ENCODE measurements at places on chromosomes 1 and 21.

DNA sequence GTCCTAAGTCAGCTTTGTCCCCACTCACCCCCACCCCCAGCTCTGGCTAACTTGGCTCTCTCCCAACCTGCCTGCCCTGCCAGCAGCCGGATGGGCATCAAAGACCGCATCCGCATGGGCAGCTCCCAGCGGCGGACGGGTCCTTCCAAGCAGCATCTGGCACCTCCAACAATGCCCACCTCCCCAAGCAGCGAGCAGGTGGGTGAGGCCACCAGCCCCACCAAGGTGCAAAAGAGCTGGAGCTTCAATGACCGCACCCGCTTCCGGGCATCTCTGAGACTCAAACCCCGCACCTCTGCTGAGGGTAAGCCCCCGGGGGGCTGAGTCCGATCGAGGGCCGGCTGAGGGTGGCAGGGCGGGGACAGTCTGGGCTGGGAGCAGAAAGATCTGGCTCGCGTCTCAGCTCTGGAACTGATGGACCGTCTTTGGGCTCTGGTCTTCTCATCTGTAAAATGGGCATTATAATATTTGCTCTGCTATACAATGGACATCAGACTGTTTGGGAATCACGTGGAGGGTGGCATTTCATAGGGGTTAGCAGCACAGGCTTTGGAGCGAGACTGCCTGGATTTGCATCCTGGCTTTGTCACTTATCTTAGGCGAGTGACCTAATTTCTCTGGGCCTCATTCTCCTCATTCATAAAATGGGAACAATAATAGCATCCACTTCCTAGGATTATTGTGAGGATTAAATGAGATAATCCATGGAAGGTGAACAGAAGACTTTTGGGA is 31.0 kb downstream of the CITED4 start:
- no peak for DNase-seq

DNA sequence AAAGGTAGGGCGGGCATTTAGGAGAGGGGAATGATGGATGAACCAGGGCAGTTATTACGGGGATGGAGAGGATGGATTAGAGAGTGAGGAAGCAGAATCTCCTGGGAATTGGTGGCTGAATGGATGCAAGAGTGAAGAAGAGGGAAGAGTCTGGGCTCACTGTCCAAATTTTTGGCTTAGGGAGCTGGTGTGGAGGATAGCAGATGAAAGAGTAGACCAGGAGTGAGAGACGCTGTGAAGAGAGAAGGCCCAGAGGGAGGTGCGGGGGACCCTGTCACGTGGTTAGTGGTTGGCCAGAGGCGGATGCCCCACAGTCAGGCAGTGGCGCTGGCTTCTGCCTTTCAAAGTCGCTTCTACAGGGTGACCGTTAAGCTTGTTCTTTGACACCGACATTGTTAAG is 78.4 kb downstream of the PEX14 start:
- no peak for DNase-seq

- peak; percentile 75 for DNase-seq
Observed at GRCh38 chr1:61043010-61043820, 39.1 kb upstream of the NFIA start.

DNA sequence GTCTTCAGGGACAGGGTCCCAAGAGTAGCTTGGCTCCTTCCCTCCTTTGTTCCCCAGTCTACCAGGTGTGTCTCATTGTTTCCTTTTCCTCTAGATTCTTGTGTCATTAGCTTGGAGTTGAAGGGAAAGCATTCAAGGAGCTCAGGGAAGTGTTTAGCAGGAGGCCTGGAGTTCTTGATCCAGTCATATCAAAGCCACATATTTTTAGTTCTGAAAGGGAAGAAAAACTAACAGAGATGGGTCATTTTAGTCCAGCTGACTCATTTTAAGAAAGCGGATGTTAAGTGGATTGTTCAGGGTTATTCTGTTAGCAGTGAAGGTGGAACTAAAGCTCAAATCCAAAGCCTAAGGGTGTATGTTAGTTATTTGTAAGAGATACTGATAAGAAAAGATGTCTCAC is 721 bp downstream of the C1orf54 start:
- DNase-seq, result no peak

DNA sequence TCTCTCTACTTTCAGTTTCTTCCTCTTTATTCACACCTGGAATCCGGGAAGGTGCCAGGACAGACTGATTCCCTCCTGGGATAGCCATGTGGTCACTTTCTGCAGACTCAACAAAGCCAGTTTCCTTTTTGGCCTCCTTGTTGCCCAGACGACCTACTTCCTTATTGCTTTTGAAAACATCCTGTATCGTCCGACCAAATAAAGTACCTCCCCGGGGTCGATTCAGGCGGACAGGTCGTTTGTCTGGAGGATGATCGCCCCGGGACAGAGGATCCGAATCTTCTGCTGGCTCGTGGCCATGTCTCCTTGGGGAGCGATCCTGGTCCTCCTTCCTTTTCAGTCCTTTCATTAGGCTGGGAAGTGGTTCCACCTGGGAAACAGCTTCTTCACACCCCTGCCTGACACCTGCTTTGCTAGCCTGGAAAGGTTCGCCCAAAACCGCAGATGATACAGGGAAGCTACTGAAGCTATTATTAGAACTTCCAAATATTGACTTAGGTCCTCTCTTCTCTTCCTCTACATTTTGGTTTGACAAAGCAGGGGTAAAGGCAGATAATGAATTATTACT is 1.2 kb downstream of the MCM3AP start:
- DNase-seq, result no peak

DNA sequence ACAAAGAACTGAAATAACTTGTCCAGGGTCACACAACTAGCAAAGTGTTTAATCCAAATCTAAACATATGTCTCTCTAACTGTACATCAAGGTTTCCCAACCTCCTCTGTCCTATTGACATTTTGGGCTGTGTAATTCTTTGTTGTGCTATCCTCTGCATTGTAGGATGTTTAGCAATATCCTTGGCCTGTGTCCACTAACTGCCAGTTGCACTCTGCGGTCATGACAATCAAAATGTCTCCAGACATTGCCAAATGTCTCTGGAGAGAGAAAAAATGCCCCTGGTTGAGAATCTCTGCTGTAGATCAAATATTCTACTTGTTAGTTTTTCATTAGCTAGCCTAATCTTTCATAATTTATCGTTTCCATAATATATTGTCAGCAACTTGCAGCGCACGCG is 353.4 kb upstream of the NEGR1 start:
- no peak for DNase-seq

DNA sequence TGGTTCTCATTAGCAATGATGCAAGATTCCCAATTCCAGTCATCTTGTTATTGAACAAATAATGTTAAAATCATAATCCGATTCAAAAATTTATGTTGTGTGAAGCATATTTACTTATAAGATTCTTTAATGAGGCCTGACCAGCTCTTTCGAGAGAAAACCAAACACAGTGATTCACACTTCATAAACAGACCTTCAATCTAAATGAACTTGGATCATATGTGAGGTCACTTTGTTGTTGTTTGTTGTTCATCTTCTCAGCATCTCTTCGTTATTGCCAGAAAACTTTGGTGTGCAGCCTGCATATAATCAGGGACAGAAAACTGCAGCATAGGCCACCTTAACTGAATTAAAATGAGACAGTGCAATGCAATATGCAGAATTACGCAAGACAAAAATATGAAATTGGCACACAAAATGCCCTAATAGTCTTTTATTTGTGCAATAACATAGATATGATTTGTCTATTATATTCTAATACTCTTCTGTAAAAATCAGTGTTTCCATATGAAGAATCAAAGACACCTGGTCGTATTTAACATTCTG is 30.1 kb downstream of the NCAM2 start:
- no peak for DNase-seq

DNA sequence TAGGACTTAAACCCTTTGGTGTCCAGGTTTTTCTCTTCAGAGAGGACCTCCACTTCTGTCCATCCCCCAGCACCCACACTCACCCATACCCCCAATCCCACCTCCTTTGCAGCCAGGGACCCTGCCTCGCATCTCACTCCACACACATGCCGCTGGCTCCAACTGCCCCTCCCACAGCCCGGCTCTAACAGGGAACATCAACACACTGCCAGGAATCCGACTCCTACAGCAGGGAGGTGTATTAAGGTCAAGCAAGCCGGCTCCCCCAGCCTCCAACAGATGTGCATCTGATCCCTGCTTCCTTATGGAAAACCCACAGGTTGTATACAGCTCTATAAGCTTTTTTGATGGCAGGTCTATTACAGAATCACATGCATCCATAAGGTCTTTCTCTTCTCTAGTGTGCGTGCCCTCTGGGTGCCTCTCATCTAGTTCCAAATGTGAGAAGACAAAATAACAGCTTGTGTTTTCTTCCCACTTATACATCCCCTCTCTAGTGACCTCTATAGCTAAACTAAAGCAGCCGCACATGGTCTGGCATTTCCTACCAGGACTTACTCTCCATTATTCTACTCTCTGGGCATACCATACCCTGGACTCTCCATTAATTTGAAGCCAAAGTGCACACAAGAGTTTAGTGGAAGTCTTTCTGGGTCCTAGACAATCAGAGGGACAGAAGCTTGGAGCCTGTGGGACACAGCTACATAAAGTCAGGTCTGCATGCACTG is 16.3 kb downstream of the PIK3C2B start:
- DNase-seq, result no peak

DNA sequence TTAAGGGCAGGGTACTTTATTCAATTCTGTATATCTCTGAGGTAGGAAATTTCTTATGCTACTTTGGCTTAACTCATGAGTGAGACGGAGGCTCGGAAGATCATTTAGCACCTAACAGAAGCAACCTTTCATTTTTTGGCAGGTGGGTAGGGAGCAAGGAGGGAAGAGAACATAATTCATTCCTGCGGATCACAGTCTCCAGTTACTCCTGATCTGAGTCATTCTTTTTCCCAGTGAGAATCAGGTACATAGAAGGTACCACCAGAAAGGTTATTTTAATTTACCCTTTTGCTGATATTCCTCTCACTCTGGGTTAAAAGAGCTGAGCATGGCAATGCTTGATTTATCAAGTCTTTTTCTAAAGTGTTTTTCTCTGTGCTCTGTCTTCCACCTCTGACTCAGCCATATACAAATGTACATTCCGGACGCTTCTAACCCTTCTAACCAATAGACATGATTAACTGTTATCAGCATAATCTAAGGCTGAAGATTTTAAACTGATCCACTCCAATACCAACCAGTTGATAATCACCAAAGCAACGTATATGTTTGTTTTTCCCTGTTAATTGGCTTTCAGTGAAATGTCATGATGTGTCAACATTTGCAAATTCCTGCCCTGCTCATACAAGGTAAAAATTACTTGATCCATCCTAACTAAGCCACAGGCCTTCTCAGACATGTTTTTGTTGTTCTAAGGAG is 271.7 kb downstream of the DUSP10 start:
- DNase-seq, result no peak

DNA sequence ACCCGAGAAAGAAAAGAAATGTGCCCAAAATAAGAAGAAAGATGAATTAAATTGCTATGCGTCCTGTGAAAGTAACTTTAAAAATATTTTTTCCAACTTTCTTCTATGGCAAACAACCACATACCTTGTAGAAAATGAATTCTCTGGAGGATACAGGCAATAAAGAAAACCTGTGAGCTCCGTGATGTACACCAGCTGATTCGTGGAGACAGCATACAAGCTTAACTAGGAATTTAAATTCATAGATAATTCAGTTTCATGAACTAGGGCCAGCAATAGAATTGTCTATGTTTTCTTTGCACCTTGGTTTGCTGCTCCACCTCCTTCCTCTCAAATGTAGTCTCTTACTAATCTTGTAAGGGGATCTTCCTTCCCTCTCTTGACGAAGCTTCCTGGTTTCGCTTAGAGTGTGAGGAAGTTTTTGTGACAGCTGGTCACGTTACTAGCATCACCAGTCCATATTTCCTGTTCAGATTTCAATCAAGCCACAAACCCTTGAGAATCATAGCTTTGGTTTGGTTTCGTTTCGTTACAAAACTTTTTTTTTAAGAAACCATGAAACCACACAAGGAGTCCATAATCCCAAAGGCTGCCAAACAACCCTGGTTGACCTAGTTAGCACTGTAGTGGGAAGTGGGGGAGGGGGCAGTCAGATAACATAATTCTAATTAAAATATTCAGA is 35.8 kb downstream of the GREM2 start:
- peak; percentile 19 for DNase-seq

DNA sequence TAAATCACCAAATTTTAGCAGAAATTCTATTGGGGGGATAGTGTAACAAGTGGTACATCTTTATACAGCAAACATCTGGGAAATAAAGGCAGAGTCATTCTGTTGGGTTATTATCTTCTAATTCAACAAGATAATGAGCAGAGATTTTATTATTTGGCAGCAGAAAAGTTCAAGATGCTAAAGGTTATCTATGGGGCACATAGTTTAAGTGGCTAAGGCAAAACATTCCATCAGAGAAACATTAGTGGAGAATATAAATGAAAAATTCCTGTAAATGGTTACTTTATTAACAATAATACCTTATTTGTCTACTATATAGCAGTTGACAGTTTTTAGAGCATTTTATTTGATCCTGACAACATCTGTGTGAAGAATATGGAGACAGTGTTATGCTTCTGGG is 815.7 kb downstream of the NCAM2 start:
- no peak for DNase-seq

DNA sequence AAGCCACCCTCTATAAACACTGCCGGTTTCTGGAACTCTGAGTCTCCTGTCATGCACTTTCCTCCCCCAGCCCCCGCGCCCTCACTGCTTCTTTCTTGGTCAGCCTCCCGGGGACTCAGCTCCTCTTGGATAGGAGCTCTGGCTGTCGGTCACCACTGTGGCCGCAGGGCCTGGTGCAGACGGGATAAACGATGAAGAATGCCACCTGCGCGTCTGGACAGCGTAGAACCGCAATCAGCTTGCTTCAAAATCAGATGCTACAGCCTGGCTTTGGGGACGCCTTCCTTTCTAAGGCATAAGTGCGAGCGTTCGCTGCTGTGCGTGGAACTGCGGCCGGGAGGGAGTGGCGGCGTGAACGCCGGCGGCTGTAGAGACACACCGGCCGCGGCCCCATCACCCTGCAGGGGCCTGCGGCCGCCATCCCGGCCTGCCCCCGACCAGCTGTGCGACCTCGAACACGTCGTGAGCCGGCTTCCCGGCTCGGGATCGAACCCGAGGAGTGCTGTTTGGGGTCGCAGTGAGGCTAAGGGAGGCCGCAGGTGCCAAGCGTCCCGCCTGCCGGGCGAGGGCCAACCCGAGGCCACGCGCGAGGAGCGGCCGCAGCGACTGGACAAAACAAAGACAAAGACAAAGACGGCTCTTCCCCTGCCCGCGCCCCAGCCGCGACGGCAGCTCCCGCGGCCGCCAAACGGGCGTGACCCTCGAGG is 688 bp downstream of the PTTG1IP start:
- no peak for DNase-seq

- no peak for DNase-seq
Observed at GRCh38 chr1:119859647-119860046, 36.7 kb downstream of the ADAM30 start.

DNA sequence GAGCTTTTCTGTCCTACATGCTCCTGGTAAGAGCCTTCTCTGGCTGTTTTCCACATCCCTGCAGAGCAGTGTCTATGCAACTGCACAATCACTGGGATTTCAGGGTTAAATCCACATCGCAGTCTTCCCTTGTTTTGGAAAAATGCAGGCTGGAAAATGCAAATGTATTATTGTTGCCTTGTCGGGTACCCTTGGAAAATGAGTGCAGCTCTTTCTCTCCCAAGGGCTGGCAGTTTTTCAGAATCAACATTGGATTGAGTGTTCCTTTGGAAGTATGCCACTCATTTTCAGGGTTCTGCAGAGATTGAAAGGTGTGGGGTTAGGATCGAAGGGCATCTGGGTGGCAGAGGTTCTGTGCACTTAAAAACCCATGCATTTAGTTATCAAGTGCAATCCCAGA is 3.2 kb downstream of the NOS1AP start:
- DNase-seq, result no peak

GRCh38 chr1:69055194-69055593 is 512.5 kb upstream of the LRRC7 start:
- DNase-seq, result no peak

Data from CD4-positive, alpha-beta T cell treated with Interferon gamma for 1 hour (primary cell).